Activated CD8-positive, alpha-beta memory T cell treated with anti-CD3 and anti-CD28 coated beads for 4 hours (primary cell): ENCODE measurements at places on chromosomes 5 and 9.

GRCh38 chr5:105167092-105167491, 1604.5 kb upstream of the NUDT12 start:
- no peak for DNase-seq

- DNase-seq = no peak
These were observed 23.4 kb downstream of the C9orf50 start for GRCh38 chr9:129597355-129598088.

GRCh38 chr9:89020754-89021153, 29.5 kb downstream of the S1PR3 start:
- DNase-seq = no peak

- no peak for DNase-seq
These were observed 281.7 kb downstream of the PARP8 start for GRCh38 chr5:50947906-50948683.

- no peak for DNase-seq
These were observed 15.7 kb downstream of the NREP start for GRCh38 chr5:111741278-111741677.

GRCh38 chr5:144191998-144192397, 21.3 kb downstream of the KCTD16 start:
- DNase-seq = no peak
